ENCODE measurements at places on chromosomes 7 and 10. TPM values are rescaled to one million over a fixed set of nuclear protein-coding genes. Genes with fewer than 3 reads are reported as not detected.

Gene LANCL2
- total RNA-seq = 15.2 TPM

Gene GIMAP2
- not detected for total RNA-seq

Gene HMX2
- not detected for total RNA-seq

Gene CNPY1
- total RNA-seq = not detected

Gene GRM3
- not detected for total RNA-seq

Gene GPAM
- 6.6 TPM for total RNA-seq

Gene SEC31B
- 1.3 TPM for total RNA-seq

Gene CHAT
- not detected for total RNA-seq

Gene PCBD1
- total RNA-seq = 257 TPM

Gene TAS2R3
- total RNA-seq = not detected

Gene FAM25C
- not detected for total RNA-seq

Gene CUBN
- total RNA-seq = not detected

Gene HTRA1
- total RNA-seq = 51.9 TPM

Gene GIMAP7
- total RNA-seq = not detected

Gene ZNF467
- total RNA-seq = 0.97 TPM

Gene MKX
- not detected for total RNA-seq

Gene MYOZ1
- total RNA-seq = not detected
